Stimulated activated naive B cell treated with anti-CD40 and anti-IgM and Interleukin-4, amounts not matched to agents 10 μg/mL and 1 μg/mL and 100 μg/mL, for 72 hours (primary cell): ENCODE measurements at places on chromosomes 12 and 14.

DNA sequence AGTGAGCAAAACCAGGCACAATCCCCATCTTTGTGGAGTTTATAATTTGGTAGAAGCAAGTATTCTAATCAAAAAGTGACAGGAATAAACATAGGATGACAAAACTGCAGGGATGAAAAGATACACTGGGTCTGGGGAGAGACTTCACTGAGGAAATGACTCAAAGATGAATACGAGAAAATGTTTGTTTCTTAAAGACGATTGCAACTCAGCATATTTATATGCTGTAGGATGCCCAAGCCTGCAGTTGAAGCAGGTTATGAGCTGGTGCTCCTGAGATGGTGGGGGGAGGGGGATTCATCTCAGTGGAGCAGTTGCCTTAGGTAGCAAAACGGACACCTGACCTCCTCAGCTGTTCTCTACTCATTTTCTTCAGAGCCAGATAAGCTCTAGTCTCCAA is 13.4 kb upstream of the SLC38A4 start:
- H3K4me3 ChIP-seq, result no peak overlapping the region
- H3K36me3 ChIP-seq, result no peaks in the 10 kb centered on the region
- no peak overlapping the region for H3K27ac ChIP-seq
- peaks cover 19% of the 10 kb centered on the region for H3K27me3 ChIP-seq
- no peak for DNase-seq

DNA sequence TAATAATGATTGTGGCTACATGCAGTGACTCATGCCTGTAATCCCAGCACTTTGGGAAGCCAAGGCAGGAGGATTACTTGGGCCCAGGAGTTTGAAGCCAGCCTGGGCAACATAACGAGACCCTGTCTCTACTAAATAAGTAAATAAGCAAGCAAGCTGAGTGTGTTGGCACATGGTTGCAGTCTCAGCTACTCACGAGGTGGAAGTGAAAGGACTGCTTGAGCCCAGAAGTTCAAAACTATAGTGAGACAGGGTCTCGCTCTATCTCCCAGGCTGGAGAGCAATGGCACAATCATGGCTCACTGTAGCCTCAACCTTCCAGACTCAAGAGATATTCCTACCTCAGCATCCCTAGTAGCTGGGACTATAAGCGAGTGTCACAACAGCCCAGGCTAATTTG is 64.7 kb downstream of the RPS6KA5 start:
- H3K4me1 ChIP-seq, result peaks cover 24% of the 10 kb centered on the region
- DNase-seq, result no peak
- no peaks in the 10 kb centered on the region for H3K36me3 ChIP-seq

GRCh38 chr12:10068644-10069043 is 30.1 kb downstream of the CLEC1A start:
- no peak overlapping the region for H3K27ac ChIP-seq
- peaks cover 21% of the 10 kb centered on the region for H3K4me1 ChIP-seq
- no peaks in the 10 kb centered on the region for H3K36me3 ChIP-seq
- no peak overlapping the region for H3K4me3 ChIP-seq
- no peak for DNase-seq

- no peaks in the 10 kb centered on the region for H3K27me3 ChIP-seq
- H3K27ac ChIP-seq, result no peak overlapping the region
- no peak for DNase-seq
- H3K4me3 ChIP-seq, result no peak overlapping the region
- peaks cover 7% of the 10 kb centered on the region for H3K36me3 ChIP-seq
- no peaks in the 10 kb centered on the region for H3K4me1 ChIP-seq
Observed at GRCh38 chr14:72739446-72740405, 154.2 kb downstream of the DPF3 start.

DNA sequence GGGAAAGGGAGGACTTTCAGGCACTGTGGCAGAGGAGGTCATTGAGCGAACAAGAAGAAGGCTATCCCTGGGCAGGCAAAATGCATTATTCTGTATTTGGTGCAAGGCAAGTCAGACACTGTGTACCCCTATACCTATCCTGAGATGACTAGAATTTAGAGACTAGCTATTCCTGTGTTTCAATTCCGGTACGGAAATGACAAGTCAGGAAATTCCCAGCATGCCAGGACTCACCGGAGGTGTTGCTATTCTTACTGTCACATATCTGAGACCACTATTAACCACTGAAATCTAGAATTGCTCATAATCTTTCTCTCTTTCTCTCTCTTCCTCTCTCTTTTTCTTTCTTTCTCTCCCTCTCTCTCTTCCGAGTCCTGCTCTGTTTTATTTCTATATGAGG is 297.1 kb downstream of the PDZRN4 start:
- H3K4me1 ChIP-seq, result no peaks in the 10 kb centered on the region
- no peaks in the 10 kb centered on the region for H3K36me3 ChIP-seq
- H3K27ac ChIP-seq, result no peak overlapping the region
- DNase-seq, result no peak
